ENCODE measurements at places on chromosomes 12 and 14.

DNA sequence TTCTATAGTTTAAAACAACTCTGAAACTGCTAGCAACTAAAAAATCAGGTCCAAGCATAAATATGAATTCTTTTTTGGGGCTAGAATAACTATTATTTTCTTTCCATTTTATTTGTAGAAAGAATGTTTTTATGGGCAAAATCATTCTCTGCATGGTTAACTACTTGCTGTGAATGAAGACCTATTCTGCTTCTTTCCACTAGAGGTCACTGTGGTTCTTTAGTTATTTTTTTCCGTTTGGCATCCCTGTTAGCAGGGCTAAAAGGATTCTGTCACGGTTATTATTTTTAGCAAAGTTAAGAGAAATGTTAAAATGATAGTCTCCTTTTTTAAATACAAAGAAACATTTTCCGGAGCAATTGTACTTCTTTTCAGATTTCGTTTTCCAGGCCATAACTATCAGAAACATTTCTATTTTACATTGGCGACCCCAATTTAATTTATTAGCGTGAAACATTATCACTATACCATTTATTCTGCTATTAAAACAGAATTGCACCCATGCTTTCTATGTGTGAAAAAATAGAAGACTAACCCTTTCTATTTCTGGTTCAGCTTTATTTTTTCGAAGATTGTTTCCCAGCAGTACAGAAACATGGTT is 404.8 kb downstream of the ATP23 start:
- no peak for DNase-seq

DNA sequence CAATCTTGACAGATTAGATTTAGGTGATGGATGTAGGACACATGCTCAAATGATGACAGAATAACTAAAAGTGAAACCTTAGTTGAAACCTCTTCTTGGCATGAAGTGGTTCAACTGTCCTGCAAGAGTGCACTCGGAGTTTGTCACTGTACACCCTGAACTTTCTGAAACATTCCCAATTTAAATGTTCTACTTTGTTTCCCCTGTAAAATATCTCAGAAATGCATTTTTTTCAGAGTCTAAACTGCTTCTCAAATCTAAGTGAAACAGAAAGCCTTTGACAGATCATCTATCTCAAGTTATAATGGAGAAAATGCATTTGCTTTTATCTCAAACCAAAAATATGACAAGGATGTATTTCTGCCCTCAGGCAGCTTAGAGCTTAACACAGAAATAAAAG is 66.0 kb downstream of the BHLHE41 start:
- no peak for DNase-seq

DNA sequence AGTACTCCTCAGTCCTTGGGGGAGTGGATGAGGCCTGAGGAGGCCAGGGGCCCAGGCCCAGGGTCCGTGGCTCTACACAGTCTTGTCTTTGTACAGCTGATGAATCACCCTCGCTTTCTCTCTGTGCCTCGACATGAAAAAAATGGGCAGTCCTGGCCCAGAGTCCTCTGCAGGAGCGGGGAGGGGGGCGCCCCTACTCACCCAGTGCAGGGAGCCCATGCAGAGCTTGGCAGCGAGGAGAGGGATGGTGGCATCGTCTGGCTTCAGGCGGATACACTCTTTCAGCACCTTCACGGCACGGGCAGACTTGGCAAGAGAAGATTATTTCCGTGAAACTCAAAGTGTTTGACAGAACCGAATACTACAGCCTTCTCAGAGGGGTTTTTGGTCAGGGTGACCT is 159.3 kb downstream of the TTC7B start:
- DNase-seq, result no peak

GRCh38 chr14:104852280-104852663 is 12.8 kb upstream of the CEP170B start:
- no peak for DNase-seq

- no peak for DNase-seq
Observed at GRCh38 chr12:79114896-79115295, 250.3 kb downstream of the SYT1 start.

GRCh38 chr14:25340882-25341281 is 290.9 kb upstream of the STXBP6 start:
- DNase-seq, result no peak

DNA sequence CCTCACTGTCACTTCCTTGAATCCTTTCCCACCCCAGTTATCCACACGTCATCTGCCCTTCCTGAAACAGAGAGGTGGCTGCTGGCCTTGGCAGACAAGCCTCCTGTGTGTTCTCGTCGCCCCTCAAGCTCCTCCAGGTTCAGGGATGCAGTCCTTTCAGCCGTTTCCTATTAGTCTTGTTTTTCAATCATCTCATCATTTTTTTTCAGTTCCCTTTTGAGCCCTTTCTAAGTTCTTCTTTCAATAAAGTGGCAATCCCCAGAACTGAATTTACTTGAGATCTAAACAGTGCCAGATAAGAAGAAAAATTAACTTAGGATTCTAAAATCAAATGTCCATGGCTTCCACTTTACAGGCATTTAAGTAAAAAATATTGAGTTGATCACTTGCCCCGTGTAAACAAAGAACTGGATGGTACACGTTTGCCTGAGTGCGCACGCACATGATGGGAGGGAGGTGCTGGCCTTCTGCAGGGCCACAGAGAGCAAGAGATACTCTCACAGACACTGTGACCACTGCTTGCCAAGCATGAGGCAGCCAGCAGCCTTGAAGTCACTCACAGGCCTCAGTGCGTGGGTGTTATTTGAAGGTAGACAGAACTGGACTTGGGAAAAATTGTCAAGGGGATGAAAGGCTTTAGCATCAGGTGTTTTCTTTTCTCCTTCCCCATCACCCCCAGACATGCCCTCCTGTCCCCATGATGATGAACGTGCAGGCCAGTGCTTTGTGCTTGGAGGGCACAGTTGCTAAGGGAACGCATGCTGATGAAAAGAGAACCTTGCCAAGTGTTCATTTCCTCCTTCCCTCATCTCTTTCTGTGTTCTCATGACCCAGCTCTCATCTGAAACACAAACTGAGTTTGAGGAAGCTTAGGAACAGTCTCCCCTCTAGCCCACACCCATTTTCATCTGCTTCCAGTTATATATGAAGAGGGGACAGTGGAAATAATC is 408.3 kb downstream of the EGLN3 start:
- DNase-seq, result no peak

- no peak for DNase-seq
Observed at GRCh38 chr12:116894913-116895312, 13.7 kb upstream of the HRK start.

GRCh38 chr12:6821591-6822425 is at the start of gene GPR162:
GPR162 (plus strand) TSS chr12:6821821; CDS start chr12:6823899, 2,078 bp downstream.
- no peak for DNase-seq

DNA sequence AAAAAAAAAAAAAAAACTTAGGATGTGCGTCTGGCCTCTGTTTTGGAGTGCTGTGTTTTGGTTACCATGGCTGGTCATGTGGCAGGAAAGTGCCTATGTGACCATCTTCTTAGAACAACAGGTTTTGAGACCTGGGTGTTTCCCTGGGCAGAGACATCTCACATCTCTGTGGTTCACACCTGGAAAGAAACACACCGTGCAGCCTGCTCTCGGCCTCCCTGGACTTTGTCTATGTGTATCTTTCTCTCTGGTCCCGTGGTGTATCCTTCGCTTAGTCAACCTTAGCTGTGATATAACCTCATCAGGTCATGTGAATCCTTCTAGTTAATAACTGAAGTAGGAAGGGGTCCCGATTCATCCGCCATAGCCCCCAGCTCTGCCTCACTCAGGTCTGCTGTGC is 22.6 kb downstream of the ACADS start:
- DNase-seq, result no peak

GRCh38 chr12:93319523-93320050 is 58.1 kb upstream of the NUDT4 start:
- no peak for DNase-seq

DNA sequence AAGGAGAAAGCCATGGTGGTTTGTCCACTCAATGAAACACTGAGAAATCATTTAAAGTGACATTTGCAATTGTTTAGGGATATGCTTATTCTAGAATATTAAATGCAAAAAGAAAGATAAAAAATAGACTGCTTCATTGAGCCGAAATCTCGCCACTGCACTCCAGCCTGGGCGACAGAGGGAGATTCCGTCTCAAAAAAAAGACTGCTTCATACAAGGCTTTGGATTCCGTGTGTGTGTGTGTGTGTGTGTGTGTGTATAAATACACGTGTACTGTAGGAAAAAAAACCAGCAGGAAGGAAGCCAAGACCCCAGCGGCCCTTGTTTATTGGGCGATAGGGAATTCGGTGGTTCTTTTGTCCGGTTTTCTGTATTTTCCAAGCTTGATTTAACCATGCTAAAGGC is 3.2 kb upstream of the ZNF839 start:
- no peak for DNase-seq

DNA sequence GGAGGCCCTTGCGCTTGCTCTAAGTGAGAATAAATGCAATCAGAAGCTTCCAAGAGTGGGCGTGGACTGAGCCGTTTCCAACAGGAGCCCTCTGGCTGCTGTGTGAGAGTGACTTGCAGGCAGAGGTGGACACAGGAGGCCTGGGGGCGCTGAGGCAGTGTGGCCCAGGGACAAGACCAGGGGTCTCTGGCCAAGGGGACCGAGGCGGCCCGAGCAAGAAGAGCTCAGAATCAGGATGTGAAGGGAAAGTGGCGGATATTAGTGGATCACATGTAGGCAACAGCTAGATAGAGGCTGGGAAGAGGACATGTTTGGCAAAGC is 8.6 kb downstream of the RIMBP2 start:
- no peak for DNase-seq

Measured in kidney epithelial cell (primary cell).